ENCODE measurements at places on chromosomes 1 and 21.

- no peak for DNase-seq
Measured at GRCh38 chr21:42989816-42990650, 15.7 kb downstream of the PKNOX1 start.

DNA sequence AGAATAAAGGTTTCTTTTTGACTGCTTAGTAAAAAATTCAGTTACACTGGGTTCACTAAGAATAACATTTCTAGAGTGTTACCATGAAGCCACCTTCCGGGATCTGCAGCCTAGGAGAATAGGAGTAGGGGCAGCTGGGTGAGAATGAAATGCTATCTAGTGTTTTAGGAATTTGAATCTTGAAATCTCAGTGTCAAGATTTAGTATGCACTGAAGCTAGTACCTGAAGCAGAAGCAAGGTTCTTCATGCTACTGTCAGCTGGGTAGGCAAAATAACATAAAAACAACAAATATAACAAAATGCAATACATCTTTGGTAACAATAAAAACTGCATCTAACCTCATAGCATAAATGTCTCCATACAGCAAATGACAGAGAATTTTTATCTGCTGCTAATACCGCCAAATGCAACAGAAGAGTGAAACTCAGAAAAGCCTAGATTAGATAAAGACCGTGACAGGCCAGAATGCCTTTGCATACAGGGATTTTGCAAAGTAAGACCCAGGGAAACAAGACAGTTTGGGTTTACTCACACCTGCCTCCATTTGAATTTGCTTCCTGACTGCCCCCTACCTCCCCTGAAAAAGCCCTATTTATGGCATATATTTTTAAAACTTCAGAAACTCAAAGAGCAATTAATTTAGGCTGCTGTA lies 58.2 kb downstream of the GADD45A start:
- no peak for DNase-seq

GRCh38 chr1:207826557-207827487 lies 75.0 kb downstream of the CD46 start:
- DNase-seq, result no peak

DNA sequence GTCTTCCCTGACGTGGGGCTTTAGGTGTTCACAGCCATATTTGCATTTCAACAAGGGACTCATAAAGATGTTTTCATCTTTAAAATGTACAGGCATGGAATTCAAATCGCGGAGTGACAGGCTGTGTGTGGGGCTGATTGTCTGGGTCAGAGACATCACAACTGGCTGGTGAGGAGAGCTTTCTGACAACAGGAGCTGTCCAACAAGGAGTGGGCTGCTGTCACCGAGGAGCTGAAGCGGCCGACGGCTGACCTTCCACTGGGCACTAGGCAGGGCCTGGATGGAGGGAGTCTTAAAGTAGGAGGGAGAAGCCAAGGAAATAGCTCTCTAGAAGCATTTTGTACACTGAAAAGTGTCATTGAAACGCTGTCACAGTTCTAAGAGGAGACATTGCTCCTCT lies 30.5 kb upstream of the SCMH1 start:
- DNase-seq, result no peak

DNA sequence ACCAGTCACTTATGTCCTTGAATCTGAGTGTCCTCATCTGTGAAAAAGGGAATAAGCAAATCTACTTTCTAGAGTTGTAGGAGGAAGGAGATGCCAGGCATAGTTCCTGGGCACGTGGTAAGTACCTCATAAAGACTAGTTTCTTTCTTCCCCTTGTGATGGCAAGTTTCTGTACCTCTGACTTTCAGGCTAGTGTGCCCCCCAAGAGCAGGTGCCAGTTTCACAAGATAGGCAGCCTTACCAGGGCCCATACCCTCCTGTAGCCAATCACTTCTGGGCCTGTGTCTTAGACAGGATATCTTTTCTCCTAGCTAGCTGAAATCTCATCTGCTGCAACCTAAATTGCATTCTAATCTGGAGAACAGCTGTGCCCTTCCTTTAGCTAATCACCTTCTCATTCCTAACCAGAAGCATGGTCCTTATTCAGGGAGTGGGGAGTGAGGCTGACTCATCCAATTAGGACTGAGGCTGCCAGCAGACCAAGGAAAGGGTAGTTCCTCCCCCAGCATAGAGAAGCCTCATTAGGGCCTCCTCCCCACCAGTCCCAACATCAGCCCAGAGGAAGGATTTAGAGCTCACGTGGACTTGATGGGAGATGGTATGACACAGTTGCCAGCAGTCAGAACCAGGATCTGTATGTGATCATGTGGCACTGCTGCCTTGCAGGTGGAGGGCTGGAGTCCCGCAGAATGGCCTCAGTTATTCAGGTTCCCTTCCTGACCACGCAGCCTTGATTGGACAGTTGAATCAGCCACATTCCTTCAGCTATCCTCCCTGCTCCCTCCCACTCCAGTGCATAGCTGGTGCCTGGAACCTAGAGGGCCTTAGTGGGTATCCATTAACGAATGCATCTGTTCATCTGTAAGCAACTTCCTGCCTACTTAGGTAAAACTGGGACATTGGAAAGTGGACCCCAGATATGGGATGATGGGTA lies 7.9 kb downstream of the KLHDC8A start:
- DNase-seq, result no peak

GRCh38 chr1:14238472-14239307 lies 359.8 kb upstream of the KAZN start:
- no peak for DNase-seq

- no peak for DNase-seq
Measured at GRCh38 chr1:160935527-160936258, 18.9 kb downstream of the ITLN2 start.

DNA sequence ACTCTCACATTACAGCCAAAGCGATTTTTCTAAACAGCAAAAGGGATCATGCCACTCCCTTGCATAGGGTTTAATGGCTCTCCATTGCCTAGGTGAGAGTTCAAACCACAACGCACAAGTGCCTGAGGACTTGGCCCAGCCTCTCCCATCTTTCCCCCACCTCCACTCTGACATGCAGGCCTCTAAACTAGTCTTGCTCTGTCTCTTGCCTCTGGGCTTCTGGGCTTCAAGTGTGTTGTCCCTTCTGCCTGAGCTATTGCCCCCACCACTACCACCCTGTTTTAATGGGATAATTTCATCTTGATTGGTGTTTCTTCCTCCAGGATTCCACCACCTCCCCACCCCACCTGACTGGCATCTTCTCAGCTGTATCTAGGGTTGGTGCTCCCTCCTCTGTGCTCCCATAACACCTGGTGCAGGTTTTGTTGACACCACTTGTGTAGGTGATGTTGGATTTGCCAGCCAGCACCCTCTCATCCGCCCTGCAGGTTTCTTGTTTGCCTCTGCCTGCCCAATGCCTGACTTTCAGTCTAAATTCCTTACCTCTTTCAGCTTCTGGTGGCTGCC lies 2.7 kb upstream of the ZBTB21 start:
- DNase-seq, result no peak

DNA sequence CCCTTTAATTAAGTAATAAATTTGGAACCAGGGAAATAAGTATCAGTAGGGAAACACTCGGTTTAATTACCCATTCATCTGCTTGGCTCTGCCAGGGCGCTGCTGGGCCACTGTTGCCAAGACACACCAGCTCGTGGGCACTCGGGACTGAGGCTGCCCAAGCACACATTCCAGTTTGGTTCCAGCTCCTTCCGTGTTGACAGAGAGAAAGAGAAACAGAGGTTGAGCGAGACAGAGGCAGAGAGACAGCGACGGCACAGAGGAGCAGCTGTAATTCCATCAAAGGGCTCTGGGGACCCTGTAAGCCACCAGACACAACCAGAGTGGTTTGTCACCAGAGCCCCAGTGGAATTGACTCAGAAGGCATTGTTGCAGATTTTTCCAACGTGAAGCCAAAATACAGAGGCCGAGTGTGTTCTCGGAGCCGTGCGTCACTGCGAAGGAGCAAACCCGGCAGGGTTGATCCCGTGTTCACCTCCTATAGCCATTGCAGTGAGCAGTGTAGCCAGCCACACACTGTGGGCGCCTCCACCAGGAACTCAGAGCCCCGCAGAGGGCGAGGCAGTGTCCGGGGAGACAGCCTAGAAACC lies 33.5 kb downstream of the SYF2 start:
- DNase-seq, result no peak

DNA sequence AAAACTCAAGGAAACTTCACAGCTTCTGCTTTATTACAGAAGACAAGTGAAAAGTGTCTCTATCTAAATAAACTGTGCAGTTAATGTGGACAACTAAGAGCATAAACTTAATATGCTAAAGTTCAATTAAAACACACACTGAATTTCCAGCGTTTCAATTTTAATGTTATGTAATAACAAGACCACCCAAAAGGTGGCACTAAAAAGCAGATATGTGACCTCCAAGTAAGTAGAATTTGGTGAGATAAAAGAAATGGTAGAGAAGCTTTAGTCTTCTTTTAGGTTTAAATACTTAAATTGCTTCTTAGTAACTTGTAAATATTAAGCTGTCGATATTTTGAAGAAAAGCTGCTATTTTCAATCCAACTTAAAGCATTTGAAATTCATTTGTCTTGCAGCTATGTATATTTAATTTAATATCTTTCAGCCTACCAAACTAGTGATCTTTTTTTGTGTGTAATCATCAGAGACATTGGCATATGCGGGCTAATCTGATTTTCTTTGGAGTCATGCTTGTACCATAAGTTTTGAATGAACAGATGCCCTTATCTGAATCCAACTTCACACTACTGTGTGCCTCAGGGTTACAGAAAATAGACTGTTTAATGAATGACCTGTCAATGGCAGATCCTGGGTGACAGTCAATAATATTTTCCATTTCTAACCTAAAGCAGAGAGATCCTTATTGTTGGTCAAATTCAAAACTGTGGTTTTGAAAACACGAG lies 36.5 kb upstream of the ADAMTS1 start:
- no peak for DNase-seq

DNA sequence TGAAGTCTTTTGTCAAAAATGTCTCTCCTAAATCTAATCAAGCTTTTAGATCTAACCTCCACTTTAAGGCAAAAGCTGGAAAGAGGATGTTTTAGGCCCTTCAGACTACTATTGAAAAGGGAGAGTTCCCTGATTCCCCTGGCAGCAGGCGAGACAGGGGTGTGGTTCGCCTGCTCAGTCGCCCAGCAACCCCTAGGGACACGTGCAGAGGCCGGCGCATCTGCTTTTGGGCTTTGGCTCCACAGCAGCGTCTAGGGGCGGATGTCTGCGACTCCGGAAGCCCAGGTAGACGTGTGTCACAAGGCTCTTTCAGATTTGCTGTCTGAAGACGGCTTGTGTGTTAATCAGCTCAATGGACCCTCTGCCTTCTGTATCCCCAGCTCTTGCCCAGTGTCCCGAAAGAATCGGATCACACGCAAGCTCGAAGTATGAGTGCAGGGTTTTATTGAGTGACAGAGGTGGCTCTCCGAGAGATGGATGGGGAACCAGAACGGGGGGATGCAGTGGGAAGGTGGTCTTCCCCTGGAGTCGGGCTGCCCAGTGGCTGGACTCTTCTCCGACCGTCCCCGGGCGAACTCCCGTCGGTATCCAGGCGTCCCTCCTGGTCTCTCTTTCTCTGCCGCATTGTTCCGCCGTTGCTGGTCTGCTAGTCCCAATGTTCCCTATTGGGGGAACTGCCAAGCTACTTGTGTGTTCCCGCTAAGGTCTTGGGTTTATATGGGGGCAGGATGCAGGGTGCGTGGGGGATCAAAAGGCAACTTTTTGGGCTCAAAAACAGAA lies 45.5 kb downstream of the OLFML2B start:
- DNase-seq, result no peak

- no peak for DNase-seq
Measured at GRCh38 chr1:17674726-17675500, 80.2 kb upstream of the ACTL8 start.

- no peak for DNase-seq
Measured at GRCh38 chr1:3078430-3078861, 9.4 kb downstream of the PRDM16 start.

GRCh38 chr1:208090388-208091301 lies 153.5 kb downstream of the PLXNA2 start:
- no peak for DNase-seq

DNA sequence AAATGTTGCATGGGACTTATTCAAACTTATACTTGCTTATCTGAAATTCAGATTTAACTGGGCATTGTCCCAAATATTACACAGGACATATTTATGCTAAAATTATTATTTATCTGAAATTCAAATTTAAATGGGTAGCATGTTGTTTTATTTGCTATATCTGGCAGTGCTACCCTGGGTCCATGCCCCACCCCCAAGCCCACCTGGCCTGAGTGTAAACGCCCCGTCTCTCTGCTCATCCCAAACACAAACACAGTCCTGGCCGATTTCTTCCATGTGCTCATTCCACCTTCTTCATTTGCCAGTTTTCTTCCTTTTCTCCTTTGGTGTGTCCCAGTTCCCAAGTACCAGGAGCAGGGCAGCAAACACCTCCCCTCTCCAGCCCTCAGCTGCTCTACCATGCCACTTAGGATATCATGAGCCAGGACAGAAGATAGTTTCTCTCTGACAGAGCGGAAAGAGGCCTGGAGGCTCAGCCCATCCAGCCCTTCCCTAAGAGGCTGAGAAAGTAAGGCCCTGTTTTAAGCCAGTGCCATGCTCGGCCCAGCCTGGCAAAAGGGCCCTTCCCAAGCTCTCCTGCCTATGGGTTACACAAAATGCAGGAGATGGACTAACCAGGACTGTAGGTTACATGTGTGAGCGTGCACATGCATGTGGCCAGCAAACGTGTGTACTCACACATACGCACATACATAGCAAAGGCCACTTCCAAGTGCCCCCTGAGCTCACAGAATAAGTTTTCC lies 69.5 kb downstream of the UBE2T start:
- DNase-seq, result no peak

GRCh38 chr1:215476541-215476940 lies 90.6 kb upstream of the KCTD3 start:
- DNase-seq, result no peak

- no peak for DNase-seq
Measured at GRCh38 chr1:200258447-200259375, 151.1 kb downstream of the ZNF281 start.

DNA sequence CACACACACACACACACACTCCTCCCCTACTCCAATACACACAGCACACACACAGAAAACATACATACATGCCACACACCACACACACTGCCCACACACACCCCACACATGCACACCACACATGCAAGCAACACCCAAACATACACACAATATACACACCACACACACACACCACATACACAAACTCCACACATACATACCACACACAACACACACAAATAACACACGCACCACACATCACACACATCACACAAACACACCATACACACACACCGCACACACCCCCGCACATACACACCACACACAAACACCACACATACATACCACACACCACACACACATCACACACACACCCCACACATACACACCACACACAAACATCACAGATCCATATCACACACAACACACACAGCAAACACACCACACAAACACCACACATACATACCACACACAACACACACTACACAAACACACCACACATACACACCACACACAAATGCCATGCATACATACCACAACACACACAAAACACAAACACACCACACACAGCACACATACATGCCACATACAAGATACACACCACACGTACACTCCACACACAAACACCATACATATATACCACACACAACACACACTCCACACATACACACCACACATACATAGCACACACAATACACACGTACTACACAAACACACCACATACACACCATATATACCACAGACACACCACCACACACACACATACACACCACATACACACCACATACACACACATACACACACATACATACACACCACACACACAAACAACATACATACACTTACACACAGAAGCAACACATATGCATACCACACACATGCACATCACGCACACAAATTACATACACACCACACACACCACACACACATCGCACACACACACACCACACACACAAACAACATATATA lies 932 bp upstream of the RAB7B start:
- no peak for DNase-seq

GRCh38 chr1:21651214-21652042 lies 17.7 kb downstream of the RAP1GAP start:
- peak; percentile 51 for DNase-seq

GRCh38 chr1:101131239-101131843 lies 105.5 kb upstream of the S1PR1 start:
- DNase-seq, result no peak
